ENCODE measurements at places on chromosomes 2 and 18.
A peak's percentile ranks its signal among the peaks of the same experiment; 100 is the strongest.

DNA sequence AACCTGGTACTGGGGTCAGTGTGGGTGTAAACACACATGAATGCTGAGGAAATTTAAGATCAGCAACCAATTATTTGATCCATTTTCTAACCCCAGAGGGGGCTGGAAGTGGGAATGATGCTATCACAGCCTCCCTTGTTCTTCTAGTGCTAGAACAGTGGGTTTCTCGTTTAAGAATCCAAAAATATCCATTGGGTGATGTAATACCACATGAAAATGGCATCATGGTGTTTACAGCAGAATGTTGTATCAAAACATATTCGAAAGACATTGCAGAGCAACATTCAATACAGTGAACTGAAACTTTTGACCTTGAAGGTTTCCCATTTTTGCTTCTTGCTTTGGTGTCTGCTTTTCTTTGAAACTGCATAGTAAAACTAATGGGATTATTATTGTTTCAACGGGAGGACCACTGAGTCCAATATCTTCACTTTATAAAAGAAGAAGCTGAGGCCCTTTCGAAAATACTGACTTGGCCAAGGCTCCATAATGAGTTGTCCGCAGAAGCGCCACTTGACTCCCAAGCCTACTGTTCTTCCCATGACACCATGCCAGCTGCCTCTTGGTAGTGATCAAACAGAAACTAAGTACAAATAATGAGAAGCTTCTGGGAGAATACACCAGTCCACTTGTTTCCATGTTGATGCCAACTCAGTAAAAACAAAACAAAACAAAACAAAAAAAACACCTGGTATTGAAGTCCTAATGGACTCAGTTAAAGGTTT lies 106.1 kb downstream of the COLEC12 start:
- no peak for DNase-seq

DNA sequence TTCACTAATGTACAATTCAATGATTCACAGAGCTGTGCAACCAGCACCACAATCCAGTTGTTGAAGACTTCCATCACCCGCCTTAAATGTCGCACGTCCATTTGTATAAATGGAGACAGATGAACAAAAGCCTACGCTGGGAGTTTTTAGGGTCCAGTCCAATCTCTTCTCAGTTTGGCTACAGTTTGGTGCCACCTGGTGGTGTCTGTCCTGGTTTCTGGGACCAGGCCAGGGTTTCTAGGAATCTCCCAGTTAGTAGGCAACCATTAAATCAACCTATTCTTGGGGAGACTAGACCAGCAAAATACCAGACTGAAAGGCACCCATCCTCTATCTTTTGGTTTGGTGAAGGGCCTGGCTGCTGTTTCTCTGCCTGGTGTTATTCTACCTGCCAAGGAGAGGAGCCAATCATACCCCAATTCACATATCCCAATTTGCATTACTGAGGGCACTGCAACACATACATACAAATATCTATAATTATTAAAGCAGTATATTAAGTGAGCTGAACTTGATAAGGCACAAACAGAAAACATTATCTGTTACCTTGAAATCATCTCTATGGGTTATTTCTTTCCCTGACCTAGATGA lies 3.2 kb upstream of the DDX1 start:
- DNase-seq: no peak

- DNase-seq: no peak
Observed at GRCh38 chr2:2164326-2164917, 166.7 kb downstream of the MYT1L start.

DNA sequence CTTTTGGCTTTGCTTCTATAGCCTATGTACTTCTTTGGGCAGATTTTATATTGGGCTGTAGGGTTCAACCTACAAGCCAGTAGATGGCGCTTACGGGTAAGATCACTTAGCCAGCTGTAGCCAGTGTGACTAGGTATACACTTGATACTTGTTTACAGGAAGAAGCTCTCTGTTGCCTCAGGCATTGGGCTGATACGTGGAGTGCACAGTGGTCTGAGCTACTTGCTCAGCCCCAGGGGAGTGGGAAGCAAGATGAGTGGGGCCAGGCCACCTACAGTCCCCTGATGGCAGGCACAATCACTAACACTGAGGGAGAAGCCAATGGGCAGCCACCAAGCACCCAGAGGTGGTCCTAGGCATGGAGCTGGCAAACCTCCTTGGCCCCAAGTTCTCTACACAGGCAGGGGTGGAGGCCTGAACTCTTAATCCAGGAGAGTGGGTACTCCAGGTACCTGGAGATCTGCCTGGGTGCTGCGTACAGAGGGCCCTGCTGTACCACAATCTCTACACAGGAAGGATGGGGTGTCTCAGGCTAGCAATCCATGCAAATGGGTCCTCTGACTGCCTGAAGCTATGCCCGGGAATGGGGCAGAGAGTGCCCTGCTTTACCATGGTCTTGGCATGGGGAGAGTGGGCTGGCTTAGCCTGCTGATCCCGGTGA lies 122.2 kb downstream of the NCOA1 start:
- peak; percentile 6 for DNase-seq

- no peak for DNase-seq
Observed at GRCh38 chr2:109193807-109194619, 65.0 kb downstream of the SH3RF3 start.

DNA sequence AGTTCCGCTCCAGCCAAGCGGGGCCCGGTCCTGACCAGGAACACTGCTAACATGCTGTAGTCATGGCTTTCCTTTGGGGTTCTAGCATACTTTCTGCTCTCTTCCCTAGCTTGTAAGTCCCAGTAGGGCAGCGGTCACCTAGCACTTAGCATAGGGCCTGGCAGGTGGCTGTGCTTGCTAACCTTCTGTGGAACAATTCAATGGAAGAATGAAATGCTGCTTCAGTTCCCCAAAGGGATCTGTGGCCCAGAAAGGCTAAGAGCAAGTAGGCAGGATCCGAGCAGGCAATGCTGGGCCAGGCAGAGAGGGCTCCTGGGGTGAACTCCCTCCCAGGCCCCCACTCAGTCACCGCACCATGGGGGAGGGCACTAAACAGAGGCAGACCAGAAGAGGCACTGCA lies 266.8 kb downstream of the CELF4 start:
- no peak for DNase-seq

GRCh38 chr2:138095336-138095735 lies 131.1 kb downstream of the HNMT start:
- no peak for DNase-seq

DNA sequence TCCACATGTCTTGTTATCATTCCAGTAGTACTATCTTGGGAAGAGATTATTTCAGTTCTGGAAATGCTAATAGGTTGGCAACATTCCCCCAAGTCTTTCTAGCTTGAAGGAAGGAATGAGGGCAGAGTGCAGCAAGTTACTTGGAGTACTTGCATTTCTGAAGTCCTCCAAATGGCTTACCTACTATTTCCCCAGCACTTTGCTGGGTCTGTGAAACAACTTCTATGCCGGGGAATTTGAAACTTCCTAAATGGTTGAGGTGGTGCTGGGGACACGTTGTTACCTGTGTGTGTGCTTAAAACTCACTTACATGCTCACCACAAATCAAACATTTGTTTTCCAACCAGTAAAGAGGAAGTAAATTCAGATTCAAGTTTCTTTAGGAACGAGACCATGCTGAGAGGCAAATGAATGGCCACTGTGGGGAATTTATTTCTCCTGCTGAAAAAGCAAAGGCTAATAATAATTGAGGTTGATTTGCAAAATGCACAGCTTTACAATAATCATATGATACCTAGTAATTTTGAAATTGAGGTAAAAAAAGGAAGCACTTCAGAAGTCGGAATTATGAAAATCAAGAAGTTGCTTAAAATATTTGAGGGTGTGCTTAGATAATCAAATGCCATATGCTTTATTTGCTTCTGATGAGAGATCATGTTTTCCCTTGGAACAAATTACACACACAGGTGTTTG lies 1167.7 kb upstream of the ZEB2 start:
- no peak for DNase-seq

DNA sequence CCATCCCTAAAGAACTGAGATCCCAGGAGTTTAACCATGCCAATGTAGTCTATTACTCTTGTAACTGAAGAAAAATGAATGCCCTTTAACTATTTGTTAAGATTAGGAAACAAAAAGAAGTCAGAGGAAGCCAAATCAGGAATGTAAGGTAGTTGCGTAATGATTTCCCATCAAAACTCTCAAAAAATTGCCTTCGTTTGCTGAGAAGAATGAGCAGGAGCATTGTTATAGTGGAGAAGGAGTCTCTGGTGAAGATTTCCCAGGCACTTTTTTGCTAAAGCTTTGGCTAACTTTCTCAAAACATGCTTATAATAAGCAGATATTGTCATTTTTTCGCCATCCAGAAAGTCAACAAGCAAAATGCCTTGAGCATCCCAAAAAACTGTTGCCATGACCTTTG lies 224.0 kb upstream of the SIX2 start:
- no peak for DNase-seq

DNA sequence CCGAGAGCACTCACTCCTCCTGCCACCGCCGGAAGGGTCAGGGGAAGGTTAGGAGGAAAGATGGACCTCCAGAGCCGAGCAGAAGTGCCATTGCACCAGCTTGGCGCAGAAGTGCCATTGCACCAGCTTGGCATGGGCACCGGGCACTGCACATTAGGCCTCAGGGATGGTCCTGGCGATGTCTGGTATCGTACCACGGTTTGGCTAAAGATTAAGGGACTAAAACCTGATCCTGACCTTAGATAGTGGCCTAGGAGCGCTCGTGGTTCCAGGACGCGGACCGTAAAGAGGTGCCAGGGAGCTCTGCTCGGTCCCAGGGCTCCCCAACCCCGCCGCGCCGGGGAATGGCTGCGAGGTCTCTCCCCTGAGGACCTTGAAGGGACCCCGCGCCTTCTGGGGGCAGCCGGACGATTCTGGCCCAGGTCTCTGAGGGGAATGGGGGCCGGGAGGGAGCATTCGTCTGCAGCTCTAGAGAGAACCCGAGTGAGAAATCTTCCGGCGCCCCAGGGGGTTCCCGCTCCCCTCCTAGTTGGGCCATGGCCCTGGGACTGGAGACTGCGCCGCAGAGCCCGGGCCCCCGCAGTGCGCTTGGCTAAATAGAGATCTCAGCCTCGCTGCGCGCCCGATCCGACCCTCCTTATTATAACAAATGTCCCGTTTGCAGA lies 1.8 kb downstream of the PAX8 start:
- no peak for DNase-seq

DNA sequence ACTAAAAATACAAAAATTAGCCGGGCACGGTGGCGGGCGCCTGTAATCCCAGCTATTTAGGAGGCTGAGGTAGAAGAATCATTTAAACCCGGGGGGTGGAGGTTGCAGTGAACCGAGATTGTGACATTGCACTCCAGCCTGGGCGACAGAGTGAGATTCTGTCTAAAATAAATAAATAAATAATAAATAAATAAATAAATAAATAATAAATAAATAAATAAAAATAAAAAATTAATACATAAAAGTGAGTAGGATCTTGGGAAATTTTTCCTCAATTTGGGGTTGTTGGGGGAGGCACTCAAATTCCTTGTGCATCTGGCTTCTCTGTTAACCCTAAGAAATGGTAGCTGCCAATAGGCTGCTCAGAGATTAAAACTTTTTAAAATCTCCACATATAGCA lies 20.3 kb upstream of the FOXI3 start:
- DNase-seq: no peak

DNA sequence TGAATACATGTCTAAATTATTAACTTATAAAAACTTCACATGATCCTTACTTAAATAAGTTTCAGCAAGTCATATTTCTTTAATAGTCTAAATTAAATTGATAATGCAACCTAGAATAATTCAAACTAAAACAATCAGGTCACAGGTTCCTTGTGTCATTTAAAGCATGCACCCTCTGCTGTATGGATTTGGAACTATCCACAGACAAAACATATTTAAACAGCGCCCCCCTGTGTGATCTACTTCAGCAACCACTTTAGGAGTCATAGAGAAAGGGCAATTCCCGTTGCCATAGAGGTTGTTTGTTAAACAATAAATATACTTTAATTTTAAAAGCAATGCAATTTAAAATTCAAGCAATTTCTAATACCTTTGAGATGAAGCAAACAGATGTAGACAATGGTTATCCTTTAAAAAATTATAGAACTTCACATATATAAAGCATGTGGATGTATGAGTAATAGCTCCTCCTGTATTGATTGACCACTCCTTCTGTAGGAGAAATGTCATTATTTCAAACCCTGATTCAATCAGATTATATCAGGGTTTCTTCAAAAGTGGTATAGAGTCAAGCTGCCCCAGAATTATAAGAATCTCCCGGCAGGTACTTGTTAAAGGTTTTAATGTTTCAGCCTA lies 21.2 kb downstream of the GRB14 start:
- no peak for DNase-seq

DNA sequence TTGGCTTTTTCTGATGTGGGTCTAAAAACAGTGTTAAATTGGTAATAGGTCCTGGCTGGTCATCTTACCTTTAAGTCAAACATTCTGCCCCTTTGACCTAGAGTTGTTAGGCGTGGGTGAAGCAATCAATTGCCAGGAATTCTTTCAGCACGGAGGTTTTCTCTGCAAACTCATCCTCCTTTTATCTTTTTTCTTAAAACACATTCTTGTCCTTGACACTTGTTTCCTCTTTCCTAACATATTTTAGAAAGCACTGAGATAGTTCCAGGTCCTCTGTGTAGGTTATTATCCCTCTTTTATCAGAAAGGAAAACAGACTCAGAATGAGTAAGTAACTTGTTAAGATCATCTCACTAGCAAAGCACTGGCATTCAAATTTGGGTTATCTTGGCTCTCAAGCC lies 18.6 kb upstream of the AP1S3 start:
- no peak for DNase-seq

- DNase-seq: no peak
Observed at GRCh38 chr18:67081482-67082211, 434.9 kb downstream of the DSEL start.
